ENCODE measurements at places on chromosomes 4 and X.

DNA sequence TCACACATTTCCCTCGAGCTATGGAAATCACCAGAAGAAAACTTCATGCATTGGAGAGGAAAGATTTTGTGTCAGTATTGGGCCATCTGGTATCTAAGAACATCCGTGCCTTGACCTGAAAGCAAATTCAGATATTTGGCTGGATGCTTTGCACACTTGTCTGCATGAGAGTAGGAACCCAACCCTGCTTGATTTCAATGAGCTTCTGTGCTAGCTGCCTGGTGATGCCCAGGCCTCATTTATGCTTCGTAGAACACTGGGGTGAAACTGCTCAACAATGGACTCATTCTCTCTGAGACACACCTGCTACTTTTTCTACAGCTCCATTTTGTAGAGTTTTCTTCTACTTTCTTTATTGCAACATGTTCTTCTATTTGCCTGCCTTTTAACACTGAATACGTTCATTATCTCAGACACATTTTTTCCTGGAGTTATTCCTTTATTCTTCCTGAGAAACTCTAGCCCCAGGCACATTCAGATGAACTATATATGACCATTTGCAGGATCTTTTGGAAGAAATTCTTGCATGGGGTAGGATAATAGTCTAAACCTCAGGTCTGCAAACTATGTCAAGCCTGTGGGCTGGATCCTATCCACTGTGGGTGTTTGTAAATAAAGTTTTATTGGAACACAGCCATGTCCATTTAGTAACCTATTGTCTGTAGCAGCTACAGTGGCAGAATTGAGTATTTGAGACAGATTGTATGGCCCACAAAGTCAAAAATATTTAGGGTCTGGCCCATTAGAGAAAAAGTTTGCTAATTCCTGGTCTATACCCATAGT is 83.8 kb upstream of the CLCN4 start:
- no peak for DNase-seq

GRCh38 chrX:31661280-31661810 is 589.5 kb upstream of the FTHL17 start:
- DNase-seq = no peak

DNA sequence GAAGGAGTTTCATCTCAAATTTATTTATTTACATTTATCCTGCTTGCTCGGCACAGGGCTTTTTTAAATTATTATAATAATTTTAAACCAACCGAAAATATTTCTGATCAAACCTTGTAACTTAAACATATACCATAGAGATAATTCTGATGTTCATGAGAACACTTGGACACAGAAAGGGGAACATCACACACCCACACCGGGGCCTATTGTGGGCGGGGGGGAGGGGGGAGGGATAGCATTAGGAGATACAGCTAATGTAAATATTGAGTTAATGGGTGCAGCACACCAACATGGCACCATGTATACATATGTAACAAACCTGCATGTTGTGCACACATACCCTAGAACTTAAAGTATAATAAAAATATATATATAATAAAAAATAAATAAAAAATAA is 2.9 kb downstream of the ANXA5 start:
- no peak for DNase-seq

DNA sequence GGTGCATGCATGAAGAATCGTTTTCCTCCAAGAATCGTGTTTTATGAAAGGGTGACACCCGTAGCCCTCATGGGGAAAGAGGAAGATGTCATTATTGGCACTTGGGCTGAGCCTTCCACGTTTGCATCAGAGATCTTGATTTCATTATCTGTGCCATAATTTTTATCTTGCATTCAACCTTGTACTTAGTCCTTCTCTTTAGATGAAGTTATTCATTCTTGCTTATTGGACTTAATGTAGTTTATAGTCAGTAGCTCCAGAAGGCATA is 66.8 kb downstream of the GAB1 start:
- no peak for DNase-seq

- peak; percentile 4 for DNase-seq
Measured at GRCh38 chr4:163587867-163588266, 93.4 kb downstream of the TMA16 start.

GRCh38 chrX:35046660-35047296 is 104.2 kb downstream of the FAM47B start:
- no peak for DNase-seq

DNA sequence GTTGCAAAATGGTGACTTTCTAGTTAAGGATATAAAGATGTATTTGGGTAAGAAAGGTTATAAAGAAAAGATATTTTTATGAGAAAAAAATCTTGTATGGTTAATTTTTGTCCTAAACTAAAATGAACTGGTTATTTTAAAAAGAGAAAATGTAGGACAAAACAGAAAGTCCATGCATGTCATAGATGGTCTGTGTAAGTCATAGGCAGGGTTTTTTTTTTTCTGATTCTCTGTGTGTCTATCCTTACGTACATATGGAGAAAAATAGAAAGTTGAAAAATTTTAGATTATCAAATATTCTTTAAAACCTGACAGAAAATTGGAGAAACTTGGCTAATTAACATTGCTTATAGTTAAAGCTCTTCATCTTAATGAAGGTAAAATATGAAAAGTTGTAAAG is 493.4 kb downstream of the IQCM start:
- DNase-seq = no peak

GRCh38 chrX:118239178-118239870 is 106.6 kb upstream of the WDR44 start:
- no peak for DNase-seq

DNA sequence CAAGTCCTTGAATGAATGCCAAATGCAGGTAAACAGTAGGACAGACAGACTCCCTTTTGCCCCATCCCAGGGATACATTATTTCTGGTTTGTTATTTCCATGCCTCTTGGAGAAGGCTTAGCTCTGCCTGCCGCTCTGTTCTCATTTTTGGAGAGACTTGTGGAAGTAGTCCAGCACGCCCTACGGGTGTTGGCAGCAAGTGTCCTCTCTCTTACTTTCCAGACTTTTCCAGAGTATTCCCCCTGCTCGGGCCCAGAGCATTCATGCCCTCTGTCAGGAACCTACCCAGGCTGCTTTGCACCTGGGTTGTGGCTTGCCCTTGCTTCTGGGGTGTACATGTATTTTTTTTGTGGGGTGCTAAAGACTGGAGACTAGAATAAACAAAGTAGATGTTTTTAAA is 15.3 kb downstream of the SLC34A2 start:
- DNase-seq = no peak

DNA sequence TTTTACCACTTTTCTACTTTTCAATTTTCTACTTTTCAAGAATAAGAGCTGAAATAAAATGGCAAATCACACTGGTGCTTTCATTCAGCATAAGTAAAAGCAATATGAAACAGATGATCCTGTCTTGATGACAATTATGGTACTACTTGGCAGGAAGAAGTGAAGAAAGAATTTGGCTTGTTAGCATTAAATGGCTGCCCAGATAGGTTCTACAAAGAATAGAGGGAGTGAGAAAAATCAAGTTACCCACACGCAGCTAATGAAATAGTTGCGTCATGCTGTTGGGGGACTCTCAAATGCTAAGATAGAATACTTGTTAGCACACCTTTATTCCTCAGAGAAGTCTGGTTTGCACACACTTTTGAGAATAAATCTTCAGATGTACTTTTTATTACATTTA is 12.5 kb upstream of the LCORL start:
- DNase-seq = no peak

GRCh38 chrX:134602410-134602809 is 55.9 kb downstream of the PLAC1 start:
- no peak for DNase-seq

DNA sequence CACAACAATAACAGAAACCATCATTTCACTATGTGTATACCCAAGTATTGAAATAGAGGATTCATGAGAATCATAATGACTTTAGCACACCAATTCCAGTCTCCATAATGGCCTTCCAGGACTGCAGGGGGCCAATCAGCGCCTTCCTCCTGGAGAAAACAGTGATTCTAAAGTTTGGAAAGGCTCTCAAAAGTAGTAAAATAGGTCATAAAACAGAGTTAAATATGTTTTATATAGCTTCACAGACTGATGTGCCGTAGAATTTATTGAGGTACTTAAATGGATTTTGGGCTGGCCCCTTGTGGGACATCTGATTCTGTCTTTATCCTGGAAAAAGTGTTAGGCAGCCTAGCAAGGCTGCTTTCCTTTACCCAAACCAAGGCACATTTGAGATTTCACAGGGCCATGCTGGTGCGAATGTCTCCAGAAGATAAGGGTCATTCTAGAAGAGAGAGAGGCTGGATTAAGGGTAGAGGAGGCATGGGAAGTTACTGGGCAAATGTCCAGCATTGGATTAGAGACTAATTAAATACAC is 543.9 kb downstream of the GALNTL6 start:
- no peak for DNase-seq

DNA sequence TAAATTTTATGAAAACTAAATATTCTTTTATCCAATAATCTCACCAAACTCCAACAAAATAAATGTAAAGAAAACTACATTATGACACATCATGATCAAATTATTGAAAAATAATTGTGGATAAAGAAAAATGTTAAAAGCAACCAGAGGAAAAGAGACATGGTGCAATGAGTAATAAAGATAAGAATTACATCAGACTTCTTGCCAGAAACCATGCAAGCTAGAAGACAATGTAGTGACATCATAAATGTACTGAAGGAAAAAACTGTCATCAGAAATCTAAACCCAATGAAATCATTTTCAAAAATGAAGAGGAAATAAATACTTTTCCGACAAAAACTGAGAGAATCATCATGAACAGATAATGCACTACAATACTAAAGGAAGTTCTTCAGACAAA is 135.9 kb upstream of the EOLA2 start:
- no peak for DNase-seq

GRCh38 chr4:106529348-106530023 is 160.9 kb upstream of the GIMD1 start:
- DNase-seq = no peak

DNA sequence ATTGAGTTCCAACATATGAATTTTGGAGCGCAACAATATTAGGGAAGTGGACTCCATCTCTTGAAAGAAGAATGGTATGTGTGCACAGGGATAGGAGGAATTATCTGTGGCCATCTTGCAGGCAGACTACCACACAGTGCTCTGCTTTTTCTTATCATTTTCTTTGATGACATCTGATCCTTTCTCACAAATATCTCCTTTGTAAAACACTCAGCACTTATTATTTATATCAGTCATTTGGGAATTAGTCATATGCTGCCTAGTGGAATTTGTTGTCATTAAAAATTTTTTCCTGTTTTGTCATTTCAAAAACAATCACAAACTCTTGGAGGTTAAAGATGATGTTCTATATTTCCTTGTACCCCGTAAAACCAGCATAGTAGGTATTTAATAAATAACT is 444.3 kb upstream of the ATOH1 start:
- no peak for DNase-seq

DNA sequence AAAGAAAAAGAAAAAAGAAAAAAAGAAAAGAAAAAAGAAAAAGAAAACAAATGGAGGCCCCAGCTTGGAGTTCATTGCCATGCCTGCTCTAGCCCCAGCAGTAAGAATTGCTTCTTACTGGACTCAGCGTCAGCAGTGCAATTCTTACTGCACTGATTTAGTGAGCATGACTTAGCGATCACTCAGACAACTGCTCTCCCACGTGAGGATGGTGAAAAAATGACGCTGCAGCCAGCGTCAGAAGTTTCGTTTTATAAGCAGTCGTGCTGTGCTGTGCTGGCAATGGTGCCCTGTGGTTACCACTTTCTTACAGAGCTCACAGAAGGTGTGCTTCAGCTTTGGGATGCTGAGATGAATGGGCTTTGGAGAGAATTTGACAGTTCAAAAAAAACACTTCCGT is 68.3 kb upstream of the DDX3X start:
- no peak for DNase-seq

DNA sequence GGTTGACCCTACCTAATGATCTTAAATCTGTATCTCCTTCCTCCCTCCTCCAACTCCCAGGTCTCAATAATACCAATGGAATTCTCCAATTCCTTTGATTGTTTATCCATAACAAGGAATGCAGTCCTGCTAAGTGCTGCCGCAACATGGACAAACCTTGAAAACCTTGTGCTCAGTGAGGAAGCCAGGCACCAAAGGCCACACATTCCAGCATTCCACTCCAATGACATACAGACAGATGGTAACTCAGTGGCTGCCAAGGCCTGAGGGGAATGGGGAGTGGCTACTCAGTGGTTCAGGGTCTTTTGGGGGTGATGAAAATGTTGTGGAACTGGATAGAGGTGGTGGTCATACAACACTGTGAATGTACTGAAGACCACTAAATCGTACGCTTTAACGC is 10.4 kb downstream of the HAUS7 start:
- DNase-seq = no peak

- no peak for DNase-seq
Measured at GRCh38 chr4:151688785-151689043, 72.1 kb downstream of the GATB start.

GRCh38 chrX:50081282-50081889 is 119.4 kb downstream of the AKAP4 start:
- no peak for DNase-seq

DNA sequence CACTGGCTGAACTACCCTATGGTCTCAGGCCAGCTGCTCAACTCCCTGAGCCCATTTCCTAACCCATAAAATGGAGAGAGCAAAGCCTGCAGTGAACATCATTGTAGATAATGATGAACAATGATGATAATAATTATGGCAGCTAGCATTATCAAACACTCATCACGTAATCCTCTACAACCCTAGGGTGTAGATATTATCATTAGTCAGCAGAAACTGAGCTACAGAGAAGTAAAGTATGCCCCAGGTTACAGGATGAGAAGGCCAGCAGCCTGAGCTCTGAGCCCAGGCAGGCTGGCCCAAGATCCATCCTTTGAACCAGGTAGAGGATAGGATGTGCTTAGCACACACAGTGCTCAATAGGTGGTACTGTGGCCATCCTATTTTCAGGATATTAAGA is 43.2 kb downstream of the REELD1 start:
- DNase-seq = no peak

DNA sequence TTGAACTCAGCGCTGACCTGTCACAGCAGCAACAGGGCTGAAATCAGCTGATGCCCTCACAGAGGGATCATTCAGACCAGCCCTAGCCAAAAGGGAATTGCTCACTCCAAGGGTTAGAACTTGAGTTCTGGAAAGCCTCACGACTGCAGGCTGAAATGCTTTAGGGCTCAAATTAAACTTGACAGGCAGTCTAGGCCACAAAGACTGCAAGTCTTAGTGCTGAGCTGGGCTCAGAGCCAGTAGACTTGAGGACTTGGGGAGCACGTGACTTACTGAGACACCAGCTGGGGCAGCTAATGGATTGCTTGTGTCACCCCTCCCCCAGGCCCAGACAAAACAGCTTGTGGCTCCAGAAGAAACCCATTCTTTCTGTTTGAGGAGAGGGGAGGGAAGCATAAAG is 119.0 kb upstream of the SLC6A14 start:
- no peak for DNase-seq

GRCh38 chr4:82401600-82401999 is 27.8 kb upstream of the HNRNPD start:
- DNase-seq = no peak

All from DND-41 (cell line).